SW 1271 (cell line): ENCODE measurements at places on chromosomes 12 and 14.

DNA sequence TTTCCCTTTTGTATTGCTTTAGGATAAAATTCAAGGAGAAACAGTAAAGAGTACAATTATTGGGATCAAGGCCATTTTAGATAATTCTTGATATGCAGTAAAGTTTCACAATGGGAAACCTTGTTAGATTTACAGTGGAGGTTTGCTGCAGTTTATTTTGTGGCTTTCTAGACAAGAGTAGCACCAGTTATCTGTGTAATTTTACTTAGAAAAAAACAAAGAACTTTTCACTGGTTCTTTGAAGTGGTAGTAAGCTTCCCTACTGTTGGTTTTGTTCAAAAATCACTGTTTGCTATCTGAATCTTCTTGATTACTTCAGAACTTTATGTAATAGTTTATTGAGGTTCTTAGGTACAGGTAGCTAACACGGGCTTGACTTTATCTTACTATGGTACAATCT lies 42.0 kb downstream of the ADIPOR2 start:
- no peak for DNase-seq

DNA sequence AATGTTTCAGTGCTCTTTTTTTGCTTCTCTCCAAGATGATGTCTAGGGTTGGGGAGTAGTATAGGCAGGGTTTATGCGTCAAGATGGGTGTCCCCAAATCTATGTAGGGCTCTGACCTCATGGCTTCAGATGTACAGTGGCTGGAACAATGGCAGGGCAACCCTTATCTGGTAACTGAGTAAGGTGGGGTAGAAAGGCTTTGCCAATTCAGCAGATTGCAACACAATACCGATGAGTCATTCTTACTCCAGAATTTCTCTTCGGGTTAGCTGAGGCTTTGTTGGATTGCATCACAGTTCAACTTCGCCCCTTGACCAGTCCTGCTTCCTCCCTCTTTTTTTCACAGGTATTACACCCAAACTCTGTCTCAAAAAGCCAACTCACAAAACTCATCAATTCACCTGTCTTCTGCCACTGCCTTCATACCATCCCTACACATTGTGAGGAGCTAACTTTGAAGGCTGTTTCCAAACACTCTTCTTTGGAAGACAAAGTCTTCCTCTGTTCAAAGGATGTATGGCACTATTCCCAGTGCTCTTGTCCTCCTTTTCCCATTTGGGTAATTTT lies 190.2 kb upstream of the CNOT2 start:
- DNase-seq, result no peak

DNA sequence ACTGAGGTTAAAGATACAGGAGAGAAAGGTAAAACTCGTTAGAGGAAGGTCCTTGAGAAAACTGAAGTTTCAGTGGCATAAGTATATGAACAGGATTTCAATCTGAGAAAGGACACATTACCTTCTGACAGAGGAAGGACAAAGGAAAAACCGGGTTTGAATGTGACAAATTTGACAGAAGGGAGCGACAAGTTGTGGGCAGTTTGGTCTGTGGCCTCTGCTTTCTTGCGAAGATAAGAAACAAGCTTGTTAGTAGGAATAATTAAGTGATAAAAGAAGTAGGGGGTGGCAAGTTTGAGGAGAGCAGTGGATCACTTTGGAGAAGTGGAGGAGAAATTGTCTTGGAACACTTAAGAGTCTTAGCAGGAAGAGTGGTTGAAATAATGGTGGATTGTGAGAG lies 5.1 kb downstream of the MON2 start:
- no peak for DNase-seq

GRCh38 chr12:4311776-4312175 lies 9.2 kb upstream of the TIGAR start:
- DNase-seq, result no peak

DNA sequence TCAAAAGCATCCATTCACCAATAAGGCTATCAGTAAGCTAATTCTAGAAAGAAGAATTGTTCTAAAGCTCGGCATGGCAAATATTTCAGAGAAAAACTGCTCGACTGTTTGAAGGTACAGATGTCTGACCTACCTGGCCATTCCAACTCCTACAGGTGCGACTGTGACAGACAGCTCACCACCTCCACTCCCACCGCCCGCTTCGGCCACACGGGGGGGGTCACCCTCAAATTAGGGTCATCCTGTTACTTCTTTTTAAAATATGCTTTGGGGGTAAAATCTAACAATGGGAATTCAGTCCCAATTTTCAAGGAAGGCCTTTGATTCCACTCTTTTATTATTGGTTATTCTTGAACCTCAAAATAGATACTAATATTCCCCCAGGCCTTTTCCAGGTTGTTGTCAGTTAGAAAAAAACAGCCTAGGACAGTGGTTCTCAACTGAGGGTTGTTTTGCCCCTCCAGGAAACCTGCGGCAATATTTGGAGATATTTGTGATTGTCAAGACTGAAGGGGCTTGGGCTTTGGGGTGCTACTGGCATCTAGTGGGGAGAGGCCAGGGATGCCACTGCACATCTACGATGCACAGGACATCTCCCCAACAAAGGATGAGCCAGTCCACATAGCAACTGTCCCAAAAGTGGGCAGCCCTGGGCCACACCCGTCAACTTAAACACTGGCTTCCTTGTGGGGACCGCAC lies 81.2 kb downstream of the BCL11B start:
- DNase-seq, result no peak

GRCh38 chr12:28192125-28192524 lies 1.9 kb downstream of the CCDC91 start:
- DNase-seq, result no peak

- no peak for DNase-seq
Measured at GRCh38 chr14:92880851-92881250, 42.1 kb upstream of the CHGA start.

- no peak for DNase-seq
Measured at GRCh38 chr14:24235804-24236688, 3.3 kb downstream of the GMPR2 start.

DNA sequence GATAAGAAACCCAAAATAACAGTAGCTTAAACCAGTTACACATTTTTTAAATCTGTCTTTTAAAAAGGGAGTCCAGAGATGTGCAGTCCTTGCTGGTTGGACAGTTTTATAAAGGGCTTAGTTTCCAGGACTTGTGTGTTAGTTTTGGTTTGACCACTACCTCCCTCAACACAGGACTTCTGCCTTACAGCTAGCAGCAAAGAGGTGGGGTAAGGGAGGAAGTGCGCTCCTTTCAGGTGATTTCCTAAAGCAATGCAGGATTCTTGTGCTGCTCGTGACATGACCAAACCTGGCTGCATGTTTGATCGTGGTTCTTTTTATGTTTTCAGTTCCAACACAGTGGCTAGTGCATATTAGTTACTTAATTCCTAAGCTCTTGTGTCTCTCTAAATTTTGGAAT lies 266.2 kb downstream of the TMTC2 start:
- DNase-seq, result no peak

- DNase-seq, result no peak
Measured at GRCh38 chr12:22626406-22626805, 1.4 kb downstream of the ETNK1 start.

- no peak for DNase-seq
Measured at GRCh38 chr14:59918824-59919569, 947 bp upstream of the LRRC9 start.

- DNase-seq, result no peak
Measured at GRCh38 chr12:52519387-52519703, 849 bp downstream of the KRT5 start.

DNA sequence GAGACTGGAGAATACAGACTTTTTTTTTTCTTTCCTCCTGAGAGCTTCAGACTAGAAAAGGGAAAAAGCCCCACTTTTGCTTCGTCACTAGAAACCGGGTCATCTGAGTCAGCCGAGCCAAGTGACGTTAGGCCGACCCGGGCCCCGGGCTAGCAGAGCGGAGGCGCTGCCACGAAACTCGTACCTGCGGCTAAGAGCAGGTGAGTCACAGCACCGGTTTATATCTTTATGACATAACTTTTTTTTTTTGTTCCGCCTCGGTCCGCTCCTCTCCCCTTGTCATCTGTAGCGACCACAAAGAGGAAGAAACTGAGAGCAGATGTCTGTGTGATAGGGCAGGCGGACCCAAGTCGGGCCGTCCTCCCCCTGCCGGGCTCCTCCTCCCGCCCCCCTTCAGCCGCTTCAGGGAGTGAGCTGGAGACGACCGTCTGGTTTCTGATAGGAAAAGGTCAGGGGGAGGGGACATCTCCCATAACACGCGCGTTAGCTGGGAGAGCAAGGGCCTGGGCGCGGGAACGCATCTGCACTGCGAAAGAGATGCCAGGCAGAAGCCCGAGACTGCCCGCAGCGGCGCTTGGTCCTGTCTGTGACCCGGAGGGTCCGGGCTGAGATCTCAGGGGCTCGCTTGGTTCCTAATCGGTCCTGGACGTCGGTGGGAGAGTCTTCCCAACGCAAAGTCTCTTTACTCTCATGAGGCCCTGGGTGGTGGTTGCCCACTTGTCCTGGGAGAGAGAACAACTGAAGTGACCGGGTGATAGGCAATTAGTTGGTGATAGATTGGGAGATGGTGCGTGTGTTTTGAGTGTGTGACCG lies 586 bp downstream of the TTC6 start:
- DNase-seq, result no peak

DNA sequence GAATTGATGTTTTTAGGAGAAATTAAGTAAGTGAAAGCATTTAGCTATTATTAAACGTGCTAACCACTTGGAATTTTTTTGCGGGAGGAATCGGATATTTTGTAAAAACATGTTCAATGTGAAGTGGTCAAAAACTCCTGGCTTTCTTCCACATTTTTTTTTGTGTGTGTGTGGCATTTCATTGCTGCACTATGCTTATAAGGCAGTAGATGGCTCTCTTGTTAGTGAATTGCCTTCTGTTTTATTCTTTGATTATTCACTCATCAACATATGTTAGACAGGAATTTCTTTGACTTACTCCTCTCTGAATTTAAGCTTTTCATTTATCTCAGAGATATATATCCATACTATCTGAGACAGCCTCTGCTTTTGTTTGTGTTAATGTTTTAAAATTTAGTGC lies 71.3 kb downstream of the DERA start:
- peak; percentile 15 for DNase-seq

DNA sequence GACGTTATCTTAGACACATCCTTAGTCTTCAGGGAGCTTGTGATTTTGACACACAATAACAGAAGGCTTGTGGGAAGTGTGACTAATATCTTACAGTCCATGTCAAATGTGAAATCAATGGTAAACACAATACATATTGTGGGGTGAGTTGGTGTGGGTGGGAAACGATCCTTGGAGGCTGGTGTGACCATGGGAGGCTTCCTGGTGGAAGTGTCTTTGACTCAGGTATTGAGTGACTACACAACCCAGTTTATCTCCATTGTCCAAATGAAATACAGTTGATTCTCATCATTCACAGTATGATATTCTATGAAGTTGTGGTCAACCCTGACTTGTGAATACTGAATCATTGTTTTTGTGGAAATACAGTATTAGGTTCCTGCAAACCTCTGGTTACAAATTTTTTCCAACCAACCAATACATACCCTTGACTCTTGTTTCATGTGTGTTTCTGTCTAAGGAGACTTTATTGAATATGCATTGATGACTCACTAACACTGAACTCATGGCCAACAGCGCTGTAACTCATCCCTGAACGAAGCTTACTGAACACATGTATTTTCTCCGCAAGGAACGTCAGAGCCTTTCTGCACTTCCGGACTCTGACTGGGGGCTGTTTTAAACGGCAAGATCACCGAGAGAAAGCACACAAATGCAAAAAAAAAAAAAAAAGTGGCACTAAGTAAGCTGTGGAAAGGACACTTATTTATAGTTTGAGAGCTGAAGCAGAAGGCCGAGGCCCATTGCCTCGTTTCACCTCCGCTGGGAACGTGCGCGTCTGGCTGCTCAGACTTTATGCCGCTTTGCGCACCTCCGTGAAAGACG lies 59.0 kb downstream of the CLMN start:
- DNase-seq, result peak; percentile 12

GRCh38 chr12:123441523-123442164 lies 5.2 kb upstream of the RILPL2 start:
- no peak for DNase-seq

- DNase-seq, result no peak
Measured at GRCh38 chr14:66234411-66234810, 251.8 kb upstream of the CCDC196 start.

DNA sequence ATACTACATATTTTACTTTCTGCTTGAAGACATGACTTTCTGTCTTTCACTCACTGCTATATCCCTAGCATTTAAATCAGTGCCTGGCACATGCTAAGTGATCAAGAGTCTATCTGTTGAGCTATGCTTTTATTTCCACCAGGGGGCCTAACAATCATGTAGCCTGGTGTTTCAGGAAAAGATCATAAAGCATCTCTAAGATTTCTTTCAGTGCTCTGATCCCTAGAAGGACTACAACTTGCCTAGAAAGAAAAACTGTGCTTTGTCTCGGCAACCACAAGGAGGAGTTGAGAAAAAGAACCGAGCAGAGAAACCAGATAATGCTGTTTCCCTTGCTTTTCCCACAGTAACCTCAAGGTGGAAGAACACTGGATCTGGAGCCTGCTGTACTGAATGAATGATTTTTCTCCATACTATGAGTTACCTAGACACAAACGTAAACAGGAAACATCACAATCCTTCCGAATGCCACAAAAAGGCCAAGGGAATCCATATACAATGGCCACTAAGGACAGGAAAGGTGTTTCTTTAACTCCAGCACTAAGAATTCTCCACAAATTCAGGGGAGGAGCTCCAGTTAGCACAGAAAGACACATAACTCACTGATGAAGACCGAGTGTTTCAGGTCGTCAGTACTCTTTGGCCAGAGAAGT lies 1.2 kb downstream of the CRY1 start:
- peak; percentile 99 for DNase-seq

- DNase-seq, result no peak
Measured at GRCh38 chr12:70605976-70606375, 31.3 kb downstream of the PTPRB start.

- DNase-seq, result no peak
Measured at GRCh38 chr14:63897721-63898163, 44.9 kb downstream of the SYNE2 start.

DNA sequence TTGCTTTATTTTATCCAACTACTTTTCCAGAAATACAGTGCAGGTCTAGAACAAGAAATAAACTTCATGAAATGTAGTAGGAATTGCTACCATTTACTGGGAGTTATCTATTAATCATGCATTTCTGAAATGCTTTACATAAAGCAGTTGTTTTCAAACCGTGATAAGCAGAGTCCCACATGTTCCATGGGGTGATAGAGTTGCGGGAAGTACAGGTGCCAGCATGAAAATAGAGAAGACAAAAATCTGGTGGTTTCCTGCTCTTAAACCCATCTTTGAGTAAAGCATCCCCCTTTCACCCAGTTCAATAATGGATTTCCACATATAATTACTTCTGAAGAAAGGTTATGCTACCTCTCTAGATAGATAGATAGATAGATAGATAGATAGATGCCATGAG lies 123.7 kb upstream of the PDZRN4 start:
- no peak for DNase-seq
